Peyer's patch (tissue), 4 donors: ENCODE measurements at places on chromosomes 11 and 22.

DNA sequence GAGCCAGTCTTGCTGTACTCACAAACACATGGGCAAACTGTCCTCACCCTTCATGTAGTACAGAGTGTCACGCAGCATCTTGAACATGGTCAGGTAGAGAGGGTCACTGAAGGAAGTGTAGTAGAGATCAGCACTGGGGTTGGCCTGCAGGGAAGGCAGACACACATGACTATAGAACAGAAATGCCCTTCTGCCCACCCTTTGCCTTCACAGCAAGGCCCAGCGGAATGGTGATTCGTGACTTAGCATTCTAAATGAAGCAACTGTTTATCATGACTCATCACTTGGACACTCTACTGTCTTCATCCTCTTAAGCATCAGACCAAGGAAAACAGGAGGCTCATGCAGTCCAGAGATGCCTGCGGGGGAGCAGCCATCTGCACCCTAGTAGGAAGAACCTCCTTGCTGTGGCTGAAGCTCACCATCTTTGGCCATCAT is 33.4 kb downstream of the SERPIND1 start:
- DNase-seq: no peak

DNA sequence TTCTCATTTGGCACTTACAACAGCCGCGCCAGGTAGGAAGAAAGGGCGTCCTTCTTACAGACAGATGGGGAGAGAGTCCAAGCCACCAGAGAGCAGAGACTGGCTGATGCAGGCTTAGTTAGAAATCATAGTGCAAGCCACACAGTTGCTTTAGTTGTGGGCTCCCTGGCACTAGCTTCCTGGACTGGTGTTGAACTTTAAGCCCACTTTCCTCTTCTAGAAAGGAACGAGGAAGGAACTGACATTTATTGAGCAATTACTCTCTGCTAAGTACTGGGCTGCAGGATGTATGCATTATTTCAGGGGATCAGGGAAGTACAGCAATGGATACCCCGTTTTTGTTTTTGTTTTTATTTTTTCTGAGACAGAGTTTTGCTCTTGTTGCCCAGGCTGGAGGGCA is 3.0 kb downstream of the BACE1 start:
- DNase-seq: no peak

GRCh38 chr11:117302228-117302627 is 11.1 kb downstream of the BACE1-AS start:
- DNase-seq: no peak

GRCh38 chr11:66264914-66265313 is 3.5 kb upstream of the RAB1B start:
- no peak for DNase-seq

GRCh38 chr11:116442238-116442752 is 330.5 kb downstream of the BUD13 start:
- no peak for DNase-seq

GRCh38 chr22:28171712-28172111 is 252.7 kb upstream of the PITPNB start:
- no peak for DNase-seq

- DNase-seq: no peak
These were observed 2198.2 kb upstream of the RAG2 start for GRCh38 chr11:38796281-38796680.

DNA sequence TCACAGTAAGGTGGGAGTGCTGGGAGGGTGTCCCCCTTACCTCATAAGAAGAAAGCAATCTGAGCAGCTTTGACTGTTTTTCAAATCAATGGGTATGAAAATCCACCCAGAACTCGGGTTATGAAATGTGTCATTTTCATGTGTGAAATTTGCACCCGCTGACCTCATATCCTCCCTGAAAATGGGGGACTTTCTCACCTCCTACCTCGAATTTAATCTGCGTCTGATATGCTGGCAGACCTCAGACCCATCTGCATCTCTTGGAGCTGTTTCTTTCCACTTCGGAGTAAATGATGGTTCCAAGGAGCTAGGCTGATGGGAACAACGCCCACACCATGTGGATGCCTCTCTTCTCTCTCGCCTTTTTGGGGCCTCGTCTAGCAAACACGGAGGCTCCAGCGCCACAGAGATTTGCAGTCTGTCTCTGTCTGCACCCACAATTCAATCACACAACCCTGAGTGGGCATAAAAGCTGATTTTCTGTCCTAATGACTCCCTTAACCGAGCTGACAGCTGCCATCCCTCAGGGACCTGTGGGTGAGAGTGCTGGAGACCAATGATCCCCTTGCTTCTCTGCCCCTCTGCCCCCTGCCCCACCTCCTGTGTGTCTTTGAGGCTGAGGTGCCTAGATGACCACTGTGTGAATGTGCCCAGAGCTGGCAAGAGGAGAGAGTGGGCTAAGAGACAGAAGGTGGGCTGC is 71.0 kb downstream of the TRIM29 start:
- DNase-seq: no peak

DNA sequence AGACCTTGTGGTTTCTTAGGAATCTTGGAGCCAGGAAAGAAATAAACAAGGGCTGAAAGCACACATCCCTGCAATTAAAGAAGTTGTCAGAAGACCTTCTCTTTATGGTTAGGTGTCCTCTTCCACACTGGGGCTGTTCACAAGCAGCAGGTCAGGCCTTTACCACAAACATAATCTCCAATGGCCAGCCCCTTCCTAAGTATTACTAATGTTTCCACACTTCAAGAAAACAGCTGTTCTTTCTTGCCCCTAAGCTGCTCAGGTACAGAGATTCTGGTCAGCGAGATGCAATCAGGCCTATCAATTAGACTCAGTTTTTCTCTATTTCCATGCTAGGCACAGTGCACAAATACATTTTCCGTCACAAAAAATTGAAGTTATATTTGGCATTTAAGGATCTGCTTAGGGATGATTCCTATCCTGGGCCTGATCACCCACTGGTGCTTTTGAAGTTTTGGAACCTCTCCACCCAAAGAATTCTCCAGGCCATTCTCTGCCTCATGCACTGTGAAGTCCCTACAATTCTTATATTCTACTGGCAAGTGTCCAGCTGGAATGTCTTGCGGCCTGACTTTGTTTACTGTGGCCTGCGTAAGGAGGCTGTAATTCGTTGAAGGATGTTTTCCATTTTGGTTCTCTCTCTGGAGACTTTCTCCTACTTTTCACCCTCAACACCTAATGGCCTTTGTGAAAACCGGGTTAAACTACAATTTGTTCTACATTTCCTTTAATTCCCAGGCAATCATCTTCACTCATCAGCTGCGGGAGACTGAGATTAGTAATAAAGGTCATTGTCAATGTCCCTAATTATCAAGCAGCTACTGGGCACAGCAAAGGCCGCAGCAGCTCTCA is 5.1 kb downstream of the PRAME start:
- no peak for DNase-seq

GRCh38 chr11:100778166-100778785 is 91.2 kb downstream of the ARHGAP42 start:
- no peak for DNase-seq

- DNase-seq: peak; percentile 76
These were observed 96.4 kb downstream of the KIAA1671 start for GRCh38 chr22:25048659-25049647.

DNA sequence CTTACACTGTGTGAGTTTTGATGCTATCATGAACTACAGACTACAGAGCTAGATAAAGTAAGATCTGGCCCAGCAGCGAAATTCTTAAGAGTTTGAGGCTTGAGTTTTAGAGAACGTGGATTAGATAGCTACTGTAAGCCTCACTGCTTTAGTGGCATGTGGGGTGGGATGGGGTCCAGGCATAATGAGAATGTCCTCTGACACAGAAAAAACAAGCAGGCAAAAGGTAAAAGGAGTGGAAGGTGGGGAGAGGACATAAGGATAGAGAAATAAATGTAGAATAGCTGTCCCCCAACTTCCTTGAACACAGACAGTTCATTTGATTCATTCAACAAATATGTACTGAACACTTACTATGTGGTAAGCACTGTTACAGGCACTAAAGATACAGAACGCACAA is 324.5 kb upstream of the PITPNB start:
- no peak for DNase-seq

- DNase-seq: no peak
These were observed 757 bp upstream of the HINFP start for GRCh38 chr11:119120639-119121007.

GRCh38 chr22:41532908-41533825 is 11.1 kb downstream of the POLR3H start:
- DNase-seq: peak; percentile 87

GRCh38 chr22:41768430-41768829 is 32.0 kb upstream of the CCDC134 start:
- DNase-seq: no peak

DNA sequence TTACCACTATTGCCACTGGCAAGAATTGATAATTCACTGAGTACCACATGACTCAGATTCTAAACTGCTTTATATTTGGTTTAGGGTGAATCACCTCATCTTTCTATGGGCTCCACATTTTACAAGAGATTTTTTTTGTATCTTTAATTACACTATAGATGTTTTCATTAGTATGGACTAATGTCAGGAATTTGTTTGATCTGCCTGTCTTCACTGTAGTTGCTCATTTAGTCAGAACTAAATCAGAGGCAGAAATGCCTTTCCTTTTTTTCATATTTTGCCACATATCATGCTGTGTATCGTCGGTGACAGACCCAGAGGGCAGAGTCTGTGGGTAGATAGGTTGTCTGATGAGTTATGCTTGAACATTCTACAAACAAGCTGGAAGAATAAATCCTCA is 524.1 kb downstream of the METTL15 start:
- no peak for DNase-seq

DNA sequence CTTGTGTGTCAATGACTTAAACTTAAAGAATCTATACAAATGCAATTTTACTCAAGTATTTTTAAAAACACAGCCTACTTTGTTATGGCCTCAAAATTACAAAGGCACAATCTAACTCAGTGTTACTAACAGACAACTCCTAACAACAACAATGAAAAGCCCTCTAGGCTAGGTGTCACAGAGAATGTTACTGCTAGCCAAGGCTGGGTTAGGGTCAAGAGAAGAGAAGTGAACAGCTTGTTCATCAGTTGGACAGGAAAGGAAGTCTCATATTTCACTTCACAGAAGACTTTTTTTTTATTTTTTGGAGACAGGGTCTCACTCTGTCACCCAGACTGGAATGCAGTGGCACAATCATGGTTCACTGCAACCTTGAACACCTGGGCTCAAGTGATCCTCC is 26.0 kb downstream of the CLDN25 start:
- DNase-seq: no peak

DNA sequence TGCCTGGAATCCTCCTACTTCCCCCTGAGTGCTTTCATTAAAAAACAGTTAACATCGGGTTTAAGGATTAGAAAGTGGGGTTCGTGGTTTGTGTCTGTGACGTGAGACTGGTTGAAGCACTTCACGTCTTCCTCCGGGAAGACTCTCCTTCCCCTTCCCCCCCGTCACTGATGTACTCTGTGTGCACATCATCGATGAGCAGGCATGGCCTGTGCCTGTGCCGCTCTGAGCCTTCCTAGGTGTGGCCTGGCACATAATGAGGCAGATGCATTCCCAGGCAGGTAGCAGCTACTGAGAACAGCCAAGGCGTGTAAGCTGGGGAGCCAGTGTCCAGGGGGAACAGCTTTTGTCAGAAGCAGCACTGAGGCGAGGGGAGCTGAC is 93.8 kb downstream of the BCR start:
- no peak for DNase-seq

GRCh38 chr11:13767471-13767870 is 99.0 kb downstream of the FAR1 start:
- no peak for DNase-seq

GRCh38 chr22:50346470-50346869 is 3.3 kb downstream of the PPP6R2 start:
- no peak for DNase-seq

DNA sequence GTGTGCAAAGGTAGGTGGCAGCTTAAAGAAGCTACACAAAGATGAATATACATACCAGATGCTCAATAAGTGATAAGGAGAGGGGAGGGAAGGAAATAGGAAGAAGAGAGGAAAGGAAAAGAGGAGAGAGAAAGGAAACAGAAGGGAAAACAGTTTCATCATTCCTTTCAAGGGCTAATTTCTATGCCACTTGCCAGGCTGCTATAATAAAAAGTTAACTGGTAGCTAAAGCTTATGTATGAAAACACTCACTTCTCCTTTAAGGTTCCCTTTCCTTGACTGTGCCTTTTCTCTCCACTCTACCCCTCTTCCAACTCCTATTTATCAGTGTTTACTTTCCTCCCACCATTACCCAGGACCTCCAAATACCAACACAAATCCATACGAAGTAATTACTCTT is 347.9 kb downstream of the DLG2 start:
- DNase-seq: no peak

- DNase-seq: no peak
These were observed 3.5 kb downstream of the KRTAP5-9 start for GRCh38 chr11:71551711-71552110.

- DNase-seq: no peak
These were observed 10.4 kb upstream of the OR10V1 start for GRCh38 chr11:59724066-59724465.

DNA sequence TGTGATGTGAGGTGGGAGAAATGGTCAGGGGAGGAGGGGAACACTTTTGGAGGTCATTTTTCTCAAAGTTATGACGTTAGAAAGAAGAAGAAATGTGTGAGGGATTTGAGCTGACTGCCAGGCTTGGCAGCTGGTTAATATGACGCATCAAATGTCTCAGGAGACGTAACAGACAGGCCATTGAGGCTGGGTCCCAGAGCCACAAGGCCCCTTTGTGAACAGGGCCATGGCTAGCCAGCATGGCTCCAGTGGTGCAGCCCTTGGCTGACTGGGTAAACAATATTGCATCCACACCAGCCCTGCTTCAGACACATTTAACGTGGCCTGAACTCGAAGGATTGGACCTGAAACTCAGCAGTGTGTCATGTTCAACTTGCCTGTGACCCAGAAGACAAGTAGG is 34.3 kb downstream of the AMOTL1 start:
- DNase-seq: no peak

- no peak for DNase-seq
These were observed 269.0 kb downstream of the OPCML start for GRCh38 chr11:133263332-133263731.

- DNase-seq: no peak
These were observed 42.1 kb upstream of the APLNR start for GRCh38 chr11:57279116-57279515.
